Heart right ventricle (tissue), 16 donors: ENCODE measurements at places on chromosomes 5 and 9. TPM values are rescaled to one million over a fixed set of nuclear protein-coding genes. Genes with fewer than 3 reads are reported as not detected.

The FBP2 gene
- polyA plus RNA-seq: not detected

- DNase-seq: no peak
Observed at GRCh38 chr9:90641086-90641485, 1.5 kb downstream of the DIRAS2 start.

The GFRA3 gene
- polyA plus RNA-seq: 0.59 TPM

DNA sequence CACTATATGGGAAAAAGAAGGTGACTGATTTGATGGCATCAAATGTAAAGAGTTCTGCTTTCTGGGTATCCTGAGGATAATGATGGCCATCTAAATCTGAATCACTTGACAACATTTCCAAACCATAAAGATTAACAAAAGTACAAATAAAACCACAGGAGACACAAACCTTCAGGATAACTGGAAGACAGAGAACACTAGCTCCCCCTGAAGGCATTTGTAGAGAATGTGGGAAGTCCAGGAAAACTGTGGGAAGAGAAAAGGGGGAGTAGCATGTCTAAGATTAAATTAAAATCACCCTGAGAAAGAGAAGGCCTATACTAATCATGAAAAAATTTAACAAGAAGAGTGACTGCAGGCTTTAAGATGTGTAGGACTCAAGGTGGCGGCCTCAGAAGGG, 116.2 kb downstream of the PRELID2 start:
- no peak for DNase-seq

The SLC2A6 gene
- polyA plus RNA-seq: 4.9 TPM

DNA sequence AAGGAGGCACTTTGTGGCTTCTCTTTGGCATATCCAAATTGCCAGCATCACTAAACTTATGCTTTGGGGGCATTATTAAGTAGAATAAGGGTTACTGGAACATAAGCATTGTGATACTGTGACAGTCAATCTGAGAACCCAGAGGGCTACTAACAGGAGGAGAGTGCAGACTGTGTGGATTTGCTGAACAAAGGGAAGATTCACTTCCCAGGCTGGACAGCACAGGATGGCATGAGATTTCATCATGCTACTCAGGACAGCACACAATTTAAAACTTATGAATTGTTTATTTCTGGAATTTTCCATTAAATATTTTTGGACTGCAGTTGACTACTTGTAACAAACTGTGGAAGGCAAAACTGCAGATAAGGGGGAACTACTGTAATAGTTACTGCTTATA, 212.5 kb downstream of the TMC1 start:
- DNase-seq: no peak

DNA sequence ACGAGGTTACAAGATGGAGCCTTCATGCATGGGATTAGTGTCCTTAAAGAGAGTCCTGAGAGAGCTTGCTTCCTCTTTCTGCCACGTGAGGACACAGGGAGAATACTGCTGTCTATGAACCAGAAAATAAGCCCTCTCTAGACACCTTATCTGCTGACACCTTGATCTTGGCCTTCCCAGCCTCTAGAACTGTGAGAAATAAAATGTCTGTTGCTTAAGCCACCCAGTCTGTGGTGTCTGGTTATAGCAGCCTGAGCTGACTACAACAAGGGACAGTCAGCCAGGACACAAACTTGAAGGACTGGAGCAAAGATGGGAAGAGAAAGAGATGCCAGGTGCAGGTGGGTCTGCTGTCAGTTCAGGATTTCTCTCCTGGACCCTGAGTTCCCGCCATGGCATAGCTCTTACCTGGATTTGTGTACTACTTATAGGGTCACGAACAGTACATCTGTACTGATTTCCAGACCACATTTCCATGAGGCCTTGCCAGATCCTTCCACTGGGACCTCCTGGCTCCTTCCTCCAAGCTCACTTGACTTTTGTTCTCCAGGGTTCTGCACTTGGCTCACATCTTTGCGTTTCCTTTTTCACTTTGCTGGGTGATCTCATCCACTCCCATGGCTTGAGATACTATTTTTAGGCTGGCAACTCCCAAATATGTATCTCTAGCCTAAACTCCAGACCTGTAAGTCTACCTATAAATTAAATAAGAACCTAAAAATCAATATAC, 44.9 kb upstream of the LIFR start:
- DNase-seq: peak; percentile 15

GRCh38 chr5:79349881-79350280, 114.0 kb downstream of the JMY start:
- no peak for DNase-seq

- DNase-seq: no peak
Observed at GRCh38 chr9:134321531-134321930, 4.7 kb upstream of the RXRA start.

The RASGRF2 gene
- 8.6 TPM for polyA plus RNA-seq

- DNase-seq: no peak
Observed at GRCh38 chr5:179955062-179955461, 47.4 kb upstream of the TBC1D9B start.

DNA sequence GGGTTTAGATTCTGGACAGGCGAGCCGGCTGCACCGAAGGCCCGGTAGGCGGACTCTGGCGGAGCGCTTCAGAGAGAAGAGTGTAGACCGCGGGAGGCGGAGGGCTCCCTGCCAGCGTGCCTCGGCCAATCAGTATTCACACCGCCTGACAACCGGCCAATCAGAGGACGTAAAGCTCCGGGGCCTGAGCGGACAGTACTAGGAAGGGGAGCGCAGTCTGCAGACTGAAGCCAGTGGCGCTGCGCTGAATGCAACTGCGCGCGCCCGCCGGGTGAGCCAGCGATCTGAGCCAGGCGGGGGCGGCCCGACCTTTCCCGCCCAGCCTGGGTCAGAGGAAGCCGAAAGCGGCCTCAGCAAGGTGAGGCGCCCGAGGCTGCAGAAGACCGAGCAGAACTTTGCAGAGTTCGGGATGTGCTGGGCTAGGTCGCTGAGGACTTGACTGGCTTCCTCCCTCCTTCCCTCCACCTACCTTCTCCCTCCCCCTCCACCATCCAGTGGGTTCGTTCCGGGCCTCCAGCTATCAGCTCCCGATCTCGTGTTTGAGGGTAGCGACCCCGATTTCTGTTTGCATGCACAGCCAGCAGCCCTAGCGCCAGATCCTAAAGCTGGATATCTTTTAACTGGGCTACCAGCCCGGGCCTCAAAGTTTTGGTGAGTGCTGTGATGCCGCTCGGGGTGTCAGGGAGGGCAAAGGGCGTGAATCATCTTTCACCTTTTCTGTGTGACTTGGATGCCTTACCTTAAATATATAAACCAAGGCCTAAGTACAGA, at the start of gene DMRT2:
TSS of gene DMRT2 (plus strand) at position 233 of the 771 bp plus-strand sequence. CDS start 1,257 bp downstream, outside the sequence.
- peak; percentile 84 for DNase-seq

DNA sequence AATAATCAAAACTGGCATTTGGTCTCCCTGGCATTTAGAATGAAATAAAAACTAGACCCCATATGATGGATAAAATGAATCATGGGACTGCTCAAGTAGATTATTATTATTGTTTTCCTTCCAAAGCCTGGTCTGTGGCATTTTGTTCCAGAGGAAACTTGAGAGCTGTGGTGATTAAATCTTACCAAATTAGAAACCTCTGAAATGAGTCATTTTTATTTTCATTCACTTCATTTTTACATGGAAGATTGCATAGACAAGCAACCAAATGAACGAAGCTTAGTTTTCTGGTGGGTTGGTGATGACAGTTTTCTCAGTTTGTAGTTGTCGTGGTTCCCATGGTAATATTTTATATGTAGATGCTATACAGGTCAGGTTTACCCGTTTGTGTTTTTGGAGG, 23.4 kb downstream of the PAM start:
- DNase-seq: no peak
